ENCODE measurements at places on chromosomes 1 and 21.

DNA sequence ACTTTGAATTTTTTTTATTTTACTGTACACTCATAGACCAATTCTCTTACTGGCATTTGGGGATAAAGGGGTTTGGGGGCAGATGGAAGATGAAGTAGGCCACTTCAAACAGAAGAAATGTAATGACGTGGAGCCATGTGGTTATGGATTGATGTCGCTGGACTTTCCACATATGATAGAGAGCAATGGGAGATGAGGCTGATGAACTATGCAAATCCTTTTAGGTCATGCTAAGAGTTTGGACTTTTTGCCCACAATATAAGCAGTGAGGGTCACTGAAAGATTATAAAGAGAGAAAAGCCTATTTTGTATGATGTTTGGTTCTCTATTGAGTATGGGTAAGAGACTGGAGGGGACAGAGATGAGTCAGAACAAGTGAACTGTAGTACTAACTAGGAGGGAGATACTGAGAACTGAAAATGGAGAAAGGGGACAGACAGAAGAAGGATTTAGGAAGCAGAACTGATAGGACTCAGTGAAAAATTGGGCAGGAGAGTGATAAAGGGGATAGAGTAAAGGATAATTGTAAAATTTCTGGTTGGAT lies 9.2 kb downstream of the C1orf21 start:
- DNase-seq = no peak

GRCh38 chr1:237852342-237852741 lies 38.4 kb downstream of the ZP4 start:
- no peak for DNase-seq

GRCh38 chr1:27496604-27497155 lies 6.7 kb upstream of the WASF2 start:
- DNase-seq = no peak

DNA sequence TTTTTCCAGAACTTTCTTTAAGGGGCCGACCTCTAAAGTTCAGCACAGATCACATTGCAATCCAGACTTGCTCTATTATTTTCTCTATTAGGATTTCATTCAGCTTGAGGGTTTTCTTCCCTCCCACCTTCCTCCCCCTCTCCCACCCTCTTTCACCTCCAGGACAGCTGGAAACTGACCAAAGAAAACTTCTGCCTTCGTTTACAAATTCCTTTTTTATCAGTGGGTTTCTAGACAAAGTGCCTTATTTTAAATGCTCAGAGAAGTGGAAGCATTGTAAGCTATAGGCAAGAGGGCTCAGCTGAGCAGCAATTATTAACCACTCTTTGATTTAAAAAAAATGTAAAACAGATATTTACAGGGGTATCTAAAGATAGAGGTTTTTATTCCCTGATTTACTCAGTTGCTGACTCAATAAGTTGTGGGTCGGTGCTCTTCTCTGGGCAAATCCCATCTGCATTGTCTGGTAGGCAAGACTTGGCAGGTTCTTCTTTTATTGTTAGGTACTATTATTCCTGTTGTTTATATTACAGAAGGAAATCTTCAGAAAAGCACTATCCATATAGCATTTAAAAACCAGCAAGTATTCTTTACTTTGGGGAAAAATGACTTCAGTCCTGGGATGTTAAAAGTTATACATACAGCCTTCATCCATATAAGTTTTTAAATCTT lies 277.0 kb upstream of the C1orf105 start:
- DNase-seq = no peak

DNA sequence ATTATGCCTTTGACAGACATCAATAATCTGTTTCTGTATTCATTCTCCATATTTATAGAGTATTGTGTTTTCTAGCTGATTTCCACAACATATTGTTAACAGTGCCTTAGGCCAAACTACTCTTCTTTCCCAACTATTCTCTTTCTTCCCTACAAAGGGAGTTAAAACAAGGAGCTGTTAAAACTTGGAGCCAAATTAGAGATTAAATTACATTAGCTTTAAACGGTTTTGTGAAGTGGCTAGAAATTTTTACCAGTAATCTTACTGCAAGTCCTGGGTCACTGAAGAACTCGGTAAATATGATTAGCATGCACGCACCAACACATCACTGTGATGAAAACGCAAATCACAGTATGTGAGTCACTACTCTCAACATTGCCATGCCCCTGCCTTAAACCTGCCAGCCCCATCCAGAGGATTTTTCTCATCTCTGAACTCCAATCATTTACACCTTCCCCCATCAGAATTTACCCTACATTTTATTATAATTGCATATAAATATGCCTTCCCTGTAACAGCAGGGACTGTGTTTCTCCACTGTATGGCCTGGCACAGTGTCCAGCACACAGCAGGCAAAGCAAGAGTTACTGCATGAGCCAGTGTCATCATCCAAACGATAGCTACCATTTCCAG lies 1.5 kb upstream of the PRDX6 start:
- no peak for DNase-seq

DNA sequence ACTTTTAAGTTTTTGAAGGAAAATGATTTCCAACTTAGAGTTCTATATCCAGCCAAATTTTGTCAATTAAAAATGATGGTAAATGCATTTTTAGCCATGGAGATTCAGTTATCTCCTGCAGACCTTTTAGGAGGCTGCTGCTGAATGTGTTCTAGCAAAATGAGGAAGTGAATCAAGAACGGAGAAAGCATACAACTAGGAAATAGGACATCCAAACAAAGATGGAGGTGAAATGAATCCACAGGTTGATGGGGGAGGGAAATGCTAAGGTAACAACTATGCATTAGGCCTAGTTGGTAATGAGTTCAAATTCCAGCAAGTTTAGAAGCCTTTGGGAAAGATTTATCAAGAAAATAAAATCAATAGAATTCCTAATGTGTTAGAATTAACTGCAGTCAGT lies 80.5 kb downstream of the FNBP1L start:
- no peak for DNase-seq
